NCI-H345 (cell line): ENCODE measurements at places on chromosomes 6 and 20.

DNA sequence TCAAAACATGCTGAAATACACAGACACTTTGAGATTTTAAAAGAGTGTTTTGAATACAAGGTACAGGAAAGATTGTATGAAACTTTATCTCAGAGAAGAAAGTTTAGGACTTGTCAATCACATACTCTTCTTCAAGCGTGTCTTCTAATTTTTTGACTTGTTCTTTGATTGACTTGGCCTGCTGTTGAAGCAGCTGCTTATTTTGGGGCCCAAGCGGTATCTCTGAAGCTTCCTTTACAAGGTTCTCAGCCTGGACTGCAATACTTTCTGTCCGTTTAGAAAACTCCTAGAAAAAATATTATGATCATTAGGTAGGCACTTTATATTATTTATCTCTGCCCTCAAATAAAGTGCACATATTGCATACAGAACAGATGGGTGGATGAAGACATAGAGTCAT, 201.3 kb downstream of the SYNE1 start:
- DNase-seq, result no peak

GRCh38 chr20:10824750-10825500, 151.1 kb upstream of the JAG1 start:
- DNase-seq, result no peak

DNA sequence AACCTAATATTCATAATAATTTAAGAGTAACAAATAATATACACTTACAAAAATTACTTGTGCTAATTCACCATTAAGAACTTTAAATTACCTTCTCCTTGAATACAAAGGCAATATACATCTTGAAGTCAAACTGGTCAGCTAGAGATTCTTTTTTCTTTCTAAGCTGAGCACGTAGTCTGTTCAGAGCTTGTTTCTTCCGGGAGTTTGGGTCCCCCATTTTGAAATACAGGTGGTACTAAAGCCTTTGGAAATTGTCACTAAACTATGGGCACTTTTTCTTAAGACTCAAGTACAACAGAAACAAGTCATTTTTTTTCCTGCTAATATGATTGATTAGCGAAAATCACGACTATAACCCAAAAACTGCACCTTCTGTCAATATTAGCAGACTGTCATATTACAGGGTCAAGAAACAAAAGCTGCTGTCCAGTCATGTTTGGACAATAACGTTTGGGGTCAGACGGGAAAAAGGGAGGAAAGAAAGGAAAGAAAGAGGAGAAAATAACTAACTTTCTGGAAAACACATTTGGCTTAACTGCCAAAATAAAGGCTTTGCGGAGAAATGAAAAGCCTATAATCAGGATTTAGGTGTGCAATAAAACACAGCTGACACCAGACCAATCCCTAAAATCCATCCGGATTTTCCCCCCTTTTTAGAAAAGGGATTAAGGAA, 367 bp downstream of the C6orf62 start:
- DNase-seq, result no peak

- no peak for DNase-seq
Measured at GRCh38 chr6:36501686-36502085, 45.6 kb downstream of the STK38 start.

DNA sequence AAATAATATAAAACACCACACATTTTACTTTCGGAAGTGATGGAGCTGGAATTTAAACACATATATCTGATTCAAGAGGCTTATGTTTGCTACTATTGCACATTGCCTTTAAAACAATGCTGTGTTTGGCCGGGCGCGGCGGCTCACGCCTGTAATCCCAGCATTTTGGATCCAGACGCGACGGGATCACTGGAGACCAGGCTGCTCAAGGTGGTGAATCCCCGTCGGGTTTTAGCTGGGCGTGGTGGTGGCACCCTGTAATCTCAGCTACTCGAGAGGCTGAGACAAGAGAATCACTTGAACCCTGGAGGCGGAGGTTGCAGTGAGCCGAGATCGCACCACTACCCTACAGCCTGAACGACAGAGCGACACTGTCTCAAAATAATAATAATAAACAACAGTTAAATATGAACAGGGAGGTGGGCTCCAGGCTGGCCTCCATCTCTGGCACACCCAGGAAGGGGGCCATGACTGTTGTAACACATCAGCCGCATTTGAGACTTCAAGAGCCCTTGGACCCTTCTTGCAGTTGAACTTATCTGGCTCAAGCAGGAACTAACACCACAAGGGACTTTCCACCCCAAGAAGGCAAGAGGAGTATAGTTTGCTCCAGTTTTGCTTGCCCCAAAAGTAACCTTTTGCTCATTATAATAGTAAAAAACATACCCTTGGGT, 127.1 kb upstream of the ZNF184 start:
- DNase-seq, result no peak

DNA sequence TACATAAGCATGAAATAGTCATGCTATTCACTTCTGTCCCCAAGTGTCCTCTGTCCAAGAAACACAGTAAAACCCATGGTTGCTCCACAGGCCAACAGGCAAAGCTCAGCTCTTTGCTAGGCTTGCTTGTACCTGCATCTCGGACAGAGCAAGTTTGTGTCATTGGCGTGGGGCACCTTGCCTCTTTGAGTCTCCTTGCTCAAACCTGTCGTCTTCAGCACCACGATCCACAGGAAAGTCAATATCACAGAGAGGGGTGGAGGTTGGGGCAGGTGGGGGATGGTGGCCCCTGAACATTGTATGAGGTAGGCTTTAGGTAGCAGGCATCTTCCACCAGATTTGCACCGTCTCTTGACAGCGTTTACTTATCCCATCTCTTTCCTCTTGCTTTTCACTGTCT, 4.1 kb upstream of the TMEM14B start:
- DNase-seq, result no peak

DNA sequence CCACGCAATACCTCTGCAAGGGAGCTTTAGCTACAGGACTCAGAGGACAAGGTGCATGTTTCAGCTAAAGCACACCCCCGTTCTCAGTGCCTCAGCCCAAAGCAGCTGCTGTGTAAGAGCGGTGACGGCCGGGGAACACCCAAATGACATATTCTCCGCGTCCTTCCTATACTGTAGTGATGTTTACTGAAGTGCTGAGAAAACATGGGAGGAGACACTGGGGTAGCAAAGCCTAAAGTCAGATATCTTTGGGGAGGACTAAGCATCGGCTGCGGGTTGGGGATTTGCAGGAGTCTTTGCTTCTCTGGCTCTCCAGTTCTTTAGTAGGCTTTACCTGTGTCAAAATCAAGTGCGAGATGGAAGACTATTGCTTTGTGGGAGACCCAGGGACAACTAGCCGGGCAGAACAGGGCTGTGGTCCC, 1.7 kb downstream of the SLC22A23 start:
- DNase-seq, result no peak

DNA sequence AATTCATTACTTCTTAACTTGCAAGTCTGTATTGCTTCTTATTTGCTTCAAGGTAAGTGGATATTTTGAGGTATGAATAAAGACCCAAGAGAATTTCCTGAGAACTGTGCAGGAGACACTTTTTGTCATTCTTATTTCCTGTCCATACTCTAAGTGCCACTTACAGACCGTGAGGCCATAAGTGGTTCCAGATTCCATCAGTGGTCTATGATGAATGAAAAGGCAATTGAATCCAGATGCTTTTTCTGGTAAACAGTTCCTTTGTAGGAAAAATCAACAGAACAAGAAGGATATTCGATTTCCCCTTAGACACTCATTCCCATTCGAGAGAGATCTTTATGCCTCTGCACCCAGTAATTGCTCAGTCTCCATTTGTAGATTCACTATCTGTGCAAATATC, 58.3 kb upstream of the PDE10A start:
- DNase-seq, result no peak

DNA sequence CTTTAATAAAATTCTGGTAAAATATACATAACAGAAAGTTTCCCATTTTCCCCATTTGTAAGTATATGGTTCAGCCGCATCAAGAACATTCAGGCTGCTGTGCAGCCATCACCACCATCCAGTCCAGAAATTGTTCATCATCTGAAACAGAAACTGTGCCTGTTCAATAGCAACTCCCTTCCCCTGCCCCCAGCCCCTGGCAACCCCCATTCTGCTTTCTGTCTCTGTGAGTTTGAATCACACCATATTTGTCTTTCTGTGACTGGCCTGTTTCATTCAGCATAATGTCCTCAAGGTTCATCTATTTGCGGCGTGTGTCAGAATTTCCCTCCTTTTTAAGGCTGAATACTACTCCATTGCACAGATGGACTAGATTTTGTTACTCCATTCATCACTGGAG, 19.1 kb downstream of the VSTM2L start:
- DNase-seq, result no peak

DNA sequence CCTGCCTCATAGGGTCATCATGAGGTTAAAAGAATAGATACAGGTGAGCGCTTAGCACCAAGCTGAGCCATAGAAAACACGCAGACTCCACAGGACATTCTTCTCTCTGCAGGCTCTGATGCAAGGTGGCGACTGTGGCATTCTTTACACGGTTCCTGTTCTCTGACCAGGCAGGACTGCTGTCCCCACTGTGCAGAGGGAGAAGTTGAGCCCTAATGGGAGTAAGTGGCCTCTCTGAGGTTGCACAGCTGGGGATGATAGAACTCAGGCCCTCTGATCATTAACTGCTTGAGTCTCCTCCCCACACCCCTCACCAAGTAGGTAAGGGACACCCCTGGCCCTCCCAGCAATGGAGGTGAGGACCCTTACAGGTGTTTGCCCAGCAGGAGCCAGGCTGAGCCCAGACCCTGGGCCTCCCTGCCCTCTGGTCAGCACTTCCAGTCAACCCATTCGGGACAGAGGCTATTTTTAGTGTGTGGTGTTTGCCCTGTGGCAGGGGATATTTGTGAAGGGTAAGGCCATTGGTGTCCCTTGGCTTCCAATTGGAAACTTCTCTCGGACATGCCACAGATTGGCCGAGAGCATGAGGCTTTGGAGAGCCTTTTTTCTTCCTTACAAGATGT, 116.8 kb downstream of the VEGFA start:
- no peak for DNase-seq

DNA sequence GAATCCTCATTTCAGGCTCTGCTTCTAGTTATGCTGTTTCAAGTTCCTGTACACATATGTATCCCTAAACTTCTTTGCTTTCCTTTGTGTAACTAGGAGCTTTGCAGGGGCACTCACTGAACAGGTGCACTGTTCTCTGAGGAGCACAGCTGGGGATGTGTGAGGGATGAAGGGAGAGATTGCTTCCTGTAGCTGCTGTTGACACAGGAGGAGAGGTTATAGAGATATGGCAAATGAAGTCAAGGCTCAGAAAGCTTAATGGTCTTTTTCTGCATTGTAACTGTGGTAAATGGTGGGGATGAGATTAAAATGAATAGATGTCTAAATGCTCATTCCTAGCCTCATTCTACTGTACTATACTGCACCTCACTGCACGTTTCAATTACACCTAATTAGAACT, 454.3 kb downstream of the BTBD3 start:
- DNase-seq, result peak; percentile 95

DNA sequence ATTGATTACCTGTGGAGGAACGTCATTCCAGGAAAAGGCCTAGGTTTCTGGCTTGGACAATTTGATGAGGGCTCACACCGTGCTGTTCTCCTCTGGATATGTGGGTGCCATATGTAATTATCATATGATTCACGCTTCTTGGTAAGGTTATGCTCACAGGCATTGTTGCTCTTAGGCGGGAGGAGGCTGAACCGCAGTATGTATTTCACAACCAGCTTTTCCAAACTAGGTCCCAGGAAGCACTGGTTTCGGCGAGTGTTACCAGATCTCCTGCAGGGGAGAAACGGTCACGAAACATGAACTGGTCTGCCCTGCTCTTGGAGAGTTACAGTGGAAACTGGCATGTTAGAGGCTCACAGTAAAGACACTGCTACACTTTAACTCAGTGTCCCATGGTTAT, 793 bp upstream of the FAM50B start:
- no peak for DNase-seq

GRCh38 chr6:145138469-145139139, 596.7 kb downstream of the EPM2A start:
- DNase-seq, result no peak

- no peak for DNase-seq
Measured at GRCh38 chr20:32889281-32889680, 30.6 kb downstream of the EFCAB8 start.

GRCh38 chr20:20417876-20418676, 50.2 kb downstream of the INSM1 start:
- DNase-seq, result no peak

- no peak for DNase-seq
Measured at GRCh38 chr6:157592541-157592940, 211.6 kb downstream of the ZDHHC14 start.

- DNase-seq, result no peak
Measured at GRCh38 chr20:48531505-48531904, 296.3 kb downstream of the PREX1 start.

- DNase-seq, result peak; percentile 23
Measured at GRCh38 chr6:74277777-74278186, 581.8 kb downstream of the CD109 start.

GRCh38 chr20:23163562-23163961, 77.4 kb upstream of the CD93 start:
- no peak for DNase-seq

DNA sequence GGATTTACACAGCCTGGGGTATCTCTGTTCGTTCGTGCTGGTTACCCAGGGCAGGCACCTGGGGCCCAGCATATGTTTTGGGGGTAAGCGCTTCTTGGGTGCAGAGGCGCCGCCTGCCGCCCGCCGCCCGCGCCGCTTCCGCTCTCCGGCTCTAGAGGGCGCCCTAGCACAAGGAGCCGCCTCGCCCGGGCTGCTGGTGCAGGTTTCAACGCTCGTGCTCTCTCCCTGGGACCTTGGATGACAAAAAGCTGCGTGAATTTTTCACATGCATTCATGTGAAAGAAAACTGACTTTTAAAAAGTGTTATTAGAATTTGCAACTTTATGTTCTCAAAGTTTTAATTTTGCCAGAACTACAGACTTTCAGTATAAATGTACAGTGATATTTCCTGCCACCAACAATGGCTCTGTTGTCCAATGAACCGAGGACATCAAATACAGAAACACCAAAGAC, 32.5 kb downstream of the PRR18 start:
- peak; percentile 51 for DNase-seq

DNA sequence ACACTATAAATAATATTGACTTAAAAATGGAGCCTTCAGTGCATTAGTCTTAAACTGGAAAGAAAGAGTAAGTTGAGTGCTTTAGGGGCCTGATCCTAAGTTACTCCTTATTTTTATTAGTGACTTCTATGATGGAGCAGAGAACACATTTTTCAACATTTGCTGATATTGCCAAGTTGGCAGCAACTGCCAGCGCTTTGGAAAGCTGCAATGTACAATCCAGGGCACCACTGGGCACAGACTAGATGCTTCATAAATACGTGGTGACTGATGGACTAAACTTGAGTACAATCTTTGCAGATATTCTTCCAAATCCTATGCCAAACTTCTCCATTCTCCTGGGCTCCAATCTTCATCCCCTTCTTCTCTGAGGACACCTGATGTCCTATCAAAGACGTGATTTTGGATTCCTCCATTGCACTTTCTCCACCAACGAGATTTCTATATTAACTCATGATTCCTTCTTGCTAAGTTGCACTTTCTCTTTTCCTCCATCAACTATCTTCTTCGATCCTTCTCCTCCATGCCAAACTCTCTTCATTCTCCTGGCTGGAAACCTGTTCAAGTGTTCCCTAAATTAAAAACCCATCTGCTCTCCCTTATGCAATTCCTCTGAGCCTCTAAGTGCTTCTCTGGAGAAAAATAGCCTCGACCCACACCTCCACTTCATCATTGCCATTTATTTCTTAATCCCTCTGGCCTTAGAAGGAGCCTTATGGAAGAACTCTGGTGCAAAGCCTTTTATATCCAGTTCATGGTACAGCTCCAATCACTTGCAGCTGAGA, 28.5 kb upstream of the PAK5 start:
- no peak for DNase-seq
